HCT116 (cell line): ENCODE measurements at places on chromosomes 1 and 21. TPM values are rescaled to one million over a fixed set of nuclear protein-coding genes. Genes with fewer than 3 reads are reported as not detected.

- DNase-seq = no peak
Measured at GRCh38 chr1:178530502-178530901, 17.6 kb downstream of the TEX35 start.

GRCh38 chr1:220335668-220336067 lies 63.4 kb upstream of the RAB3GAP2 start:
- DNase-seq = no peak

DNA sequence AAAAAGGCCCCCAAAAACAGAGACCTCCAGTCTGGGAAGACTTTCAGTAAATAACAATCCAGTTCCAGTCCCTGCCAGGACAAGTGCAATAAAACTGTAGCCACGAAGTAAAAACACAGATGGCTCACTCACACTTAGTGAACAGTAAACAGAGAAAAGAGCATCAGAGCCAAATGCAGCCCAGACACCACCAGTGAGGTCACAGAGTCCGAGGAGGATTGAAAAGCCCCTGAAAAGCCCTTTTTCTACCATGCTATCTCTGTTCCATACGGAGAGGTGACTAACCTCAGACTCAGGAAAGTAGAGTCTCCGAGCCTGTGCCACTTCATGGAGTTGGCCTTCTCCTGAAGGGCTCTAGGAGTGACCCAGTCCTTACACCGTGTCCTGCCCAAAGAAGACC lies 84.5 kb downstream of the COLGALT2 start:
- DNase-seq = no peak

GRCh38 chr1:24299901-24300300 lies 19.3 kb upstream of the GRHL3 start:
- no peak for DNase-seq

DNA sequence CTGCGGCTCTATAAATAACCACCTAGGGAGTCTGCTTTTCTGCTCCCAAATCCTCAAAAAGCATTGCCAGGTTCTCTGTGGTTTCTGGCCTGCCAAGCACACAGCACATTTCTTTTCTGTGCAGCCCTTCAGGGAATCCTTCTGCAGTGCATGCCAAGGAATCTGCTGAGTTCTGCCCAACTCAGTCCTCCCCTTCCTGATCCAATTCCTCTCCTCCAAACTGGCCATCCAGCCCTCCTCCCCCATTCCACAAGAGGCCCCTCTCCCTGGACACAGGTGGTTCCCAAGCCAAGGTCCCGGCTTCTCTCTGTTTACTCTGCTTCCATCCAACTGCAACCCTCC lies 61.8 kb downstream of the HIVEP3 start:
- no peak for DNase-seq

- DNase-seq = no peak
Measured at GRCh38 chr21:38920631-38921398, 115.1 kb downstream of the ETS2 start.

Gene PFKL
- 150 TPM for total RNA-seq

DNA sequence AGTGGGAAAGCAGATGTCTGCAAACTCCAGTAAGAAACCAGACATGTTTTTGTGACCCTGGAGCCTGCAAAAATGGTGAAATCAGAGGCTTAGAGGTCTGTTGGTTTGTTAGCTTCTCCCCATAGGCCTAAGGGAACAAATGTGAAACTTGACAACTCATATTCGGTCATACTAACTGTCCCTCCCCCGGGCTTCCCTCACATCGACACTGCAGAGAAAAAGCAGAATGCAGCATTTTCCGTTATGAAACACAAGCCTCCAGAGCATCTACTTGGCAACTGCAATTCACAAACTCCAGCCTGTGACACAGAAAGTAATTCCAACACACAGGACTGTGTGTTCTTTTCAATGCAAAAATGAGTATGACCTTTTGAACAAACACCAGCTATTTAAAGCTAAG lies 3.7 kb downstream of the KCNA2 start:
- DNase-seq = no peak

DNA sequence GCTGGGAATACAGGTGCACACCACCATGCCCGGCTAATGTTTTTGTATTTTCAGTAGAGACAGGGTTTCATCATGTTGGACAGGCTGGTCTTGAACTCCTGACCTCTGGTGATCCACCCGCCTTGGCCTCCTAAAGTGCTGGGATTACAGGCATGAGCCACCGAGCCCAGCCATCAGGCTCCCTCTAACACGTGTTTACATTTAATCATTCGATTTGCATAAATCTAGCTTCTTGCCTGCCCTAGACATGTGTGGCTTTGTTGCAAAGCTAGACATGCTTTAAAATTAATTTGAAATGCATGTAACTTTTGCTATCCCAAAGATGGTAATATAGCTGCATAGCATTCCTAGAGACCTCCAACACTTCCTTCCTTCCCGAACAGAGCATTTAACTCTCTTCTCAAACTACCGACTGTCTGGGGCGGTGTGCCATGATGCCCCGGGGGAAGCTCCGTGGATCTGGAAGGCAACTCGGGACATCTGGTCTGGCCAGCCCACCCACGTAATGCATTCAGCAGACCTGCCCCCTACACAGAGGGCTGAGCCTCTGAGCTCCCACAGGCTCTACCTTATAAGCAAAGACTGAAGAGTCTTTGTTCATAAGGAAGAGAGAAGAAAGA lies 34.6 kb upstream of the NID1 start:
- no peak for DNase-seq
